ENCODE measurements at places on chromosomes 1 and 21.

DNA sequence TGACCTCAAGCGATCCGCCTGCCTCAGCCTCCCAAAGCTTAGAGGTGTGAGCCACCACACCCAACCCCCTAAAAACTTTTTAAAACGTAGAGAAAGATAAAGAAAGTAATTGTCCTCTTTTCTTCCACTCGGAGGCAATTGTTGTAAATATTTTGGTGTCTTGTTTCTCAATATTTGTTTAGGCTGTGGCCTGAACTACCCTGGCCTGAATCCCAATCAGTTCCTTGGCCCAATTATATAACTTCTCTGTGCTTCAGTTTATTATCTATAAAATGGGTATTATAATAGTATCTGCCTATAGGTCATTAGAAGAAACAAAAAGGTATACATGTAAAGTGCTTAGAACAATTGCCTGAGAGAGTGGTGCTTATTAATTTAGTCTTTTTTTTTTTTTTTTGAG, 1.8 kb upstream of the ATP5PO start:
- no peak for DNase-seq

DNA sequence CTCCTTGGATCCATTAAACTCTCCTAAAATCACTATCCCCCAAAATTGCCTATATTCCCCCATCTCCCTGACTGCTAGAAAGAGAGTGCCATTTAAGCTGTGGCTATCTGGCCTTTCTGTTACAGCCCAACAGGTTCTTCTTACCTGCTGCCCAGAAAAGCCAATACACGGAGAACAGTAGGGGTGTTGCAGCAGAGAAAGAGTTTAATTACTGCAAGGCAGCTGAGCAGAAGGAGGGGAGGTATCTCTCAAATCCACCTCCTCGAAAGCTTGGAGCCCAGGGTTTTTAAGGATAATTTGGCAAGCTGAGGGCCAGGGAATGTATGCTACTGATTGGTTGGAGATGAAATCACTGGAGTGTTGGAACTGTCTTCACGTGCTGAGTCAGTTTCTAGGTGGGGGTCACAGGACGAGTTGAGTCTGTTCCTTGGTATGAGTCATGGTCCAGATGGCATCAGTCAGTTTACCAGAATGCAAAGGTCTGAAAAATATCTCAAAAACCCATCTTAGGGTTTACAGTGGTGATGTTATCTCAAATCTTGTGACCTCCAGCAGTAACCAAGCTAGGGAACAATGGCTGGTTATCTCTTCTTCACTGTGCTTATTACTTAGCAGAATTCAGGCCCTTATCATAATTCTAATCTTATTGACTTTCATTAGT, 89.8 kb downstream of the SMYD3 start:
- DNase-seq = no peak

DNA sequence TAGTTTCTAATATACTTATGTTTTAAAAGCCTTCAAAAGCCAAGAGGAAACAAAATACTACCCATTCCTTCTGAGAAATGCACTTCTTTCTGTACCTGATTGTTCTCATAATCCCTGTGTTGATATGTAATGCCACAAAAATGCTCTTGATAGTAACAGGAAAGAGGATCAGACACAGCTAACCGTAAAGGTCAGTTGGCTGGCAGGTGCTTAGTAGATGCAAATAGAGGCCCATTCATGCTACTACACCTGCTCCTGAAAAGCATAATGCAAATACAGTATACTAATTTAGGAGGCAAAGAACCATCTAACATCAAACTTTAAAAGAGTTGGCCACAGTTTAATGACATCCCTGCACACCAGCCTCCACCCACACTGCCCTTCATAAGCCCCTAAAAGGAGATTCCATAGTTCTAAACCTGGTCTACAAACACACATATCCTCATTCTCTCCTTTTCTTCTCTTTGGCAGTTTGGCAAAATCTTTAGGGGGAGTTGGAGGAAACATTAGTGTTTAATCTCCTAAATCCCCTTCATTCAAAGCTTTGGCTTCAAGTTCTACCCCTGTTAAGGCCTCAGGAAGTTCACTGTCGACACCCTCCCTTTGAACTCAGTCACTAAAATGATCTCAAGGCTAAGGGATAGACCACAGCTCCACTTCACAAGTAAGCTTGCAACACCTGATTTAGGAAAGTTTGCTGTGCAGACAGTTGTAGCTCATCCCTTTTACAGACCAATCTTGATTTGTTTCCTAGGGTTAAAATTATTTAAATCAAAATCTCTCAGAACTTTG, 2.9 kb upstream of the CD46 start:
- peak; percentile 38 for DNase-seq

DNA sequence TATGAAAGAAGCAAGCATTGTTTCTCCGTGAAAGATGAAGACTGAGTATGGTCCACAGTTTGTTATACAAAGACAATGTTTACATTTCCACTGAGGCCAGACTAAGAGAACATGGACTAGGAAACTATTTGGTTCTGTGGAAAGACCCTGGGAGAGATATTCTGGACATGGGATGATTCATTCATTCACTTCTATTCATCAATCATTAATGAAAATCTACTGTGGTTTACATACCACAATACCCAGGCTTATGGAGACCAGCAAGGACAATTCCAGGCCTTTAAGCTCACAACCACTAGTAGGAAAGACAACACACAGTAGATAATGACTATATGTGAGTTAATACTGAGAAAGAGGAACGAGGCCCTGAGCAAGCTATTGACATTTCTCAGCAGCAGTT, 125.4 kb downstream of the TBX15 start:
- no peak for DNase-seq

DNA sequence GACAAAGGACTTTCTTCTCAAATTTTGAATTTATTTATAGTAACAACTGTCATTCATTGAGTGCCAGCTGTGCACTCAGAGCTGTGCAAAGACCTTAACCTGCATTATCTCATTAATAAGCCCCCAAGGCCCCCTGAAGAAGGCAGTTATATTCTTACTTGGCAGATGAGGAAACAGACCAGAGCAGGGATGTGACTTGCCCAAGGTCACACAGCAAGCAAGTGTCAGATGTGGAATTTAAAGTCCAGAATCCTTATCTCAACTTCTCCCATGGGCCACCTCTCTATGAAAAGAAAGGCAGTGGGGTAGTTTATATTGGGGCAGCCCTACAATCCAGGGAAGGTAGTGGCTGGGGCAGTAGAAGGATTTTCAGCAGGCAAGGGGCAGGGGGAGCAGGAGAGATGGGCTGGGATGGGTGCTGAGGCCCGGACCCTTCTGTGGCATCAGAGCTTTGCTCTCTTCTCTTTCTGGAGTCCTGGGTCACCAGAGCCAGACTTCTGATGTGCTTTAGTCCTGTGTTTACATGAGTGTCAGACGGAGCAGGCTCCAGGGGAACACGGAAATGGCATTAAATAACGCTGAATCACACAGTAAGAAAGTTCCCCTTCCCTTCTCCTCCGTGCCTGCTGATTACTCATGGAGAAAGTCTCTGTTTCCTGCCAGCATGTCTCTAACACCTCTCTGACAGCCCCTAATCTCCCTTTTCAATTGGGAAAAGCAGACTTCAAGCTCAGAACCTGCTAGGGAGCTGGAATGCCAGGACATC, 39.5 kb downstream of the EPHB2 start:
- no peak for DNase-seq

DNA sequence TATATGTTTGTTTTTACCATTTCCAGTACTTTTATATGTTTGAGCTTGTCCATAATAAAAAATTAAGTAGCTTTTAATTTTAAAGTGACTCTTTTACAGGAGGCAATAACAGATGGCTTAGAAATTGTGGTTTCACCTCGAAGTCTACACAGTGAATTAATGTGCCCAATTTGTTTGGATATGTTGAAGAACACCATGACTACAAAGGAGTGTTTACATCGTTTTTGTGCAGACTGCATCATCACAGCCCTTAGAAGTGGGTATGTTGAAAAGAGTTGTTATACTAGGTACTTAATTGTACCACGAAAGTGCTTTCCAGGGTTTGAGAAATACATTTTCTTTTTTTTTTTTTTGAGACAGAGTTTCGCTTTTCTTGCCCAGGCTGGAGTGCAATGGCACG, 46.1 kb downstream of the RNF2 start:
- no peak for DNase-seq

DNA sequence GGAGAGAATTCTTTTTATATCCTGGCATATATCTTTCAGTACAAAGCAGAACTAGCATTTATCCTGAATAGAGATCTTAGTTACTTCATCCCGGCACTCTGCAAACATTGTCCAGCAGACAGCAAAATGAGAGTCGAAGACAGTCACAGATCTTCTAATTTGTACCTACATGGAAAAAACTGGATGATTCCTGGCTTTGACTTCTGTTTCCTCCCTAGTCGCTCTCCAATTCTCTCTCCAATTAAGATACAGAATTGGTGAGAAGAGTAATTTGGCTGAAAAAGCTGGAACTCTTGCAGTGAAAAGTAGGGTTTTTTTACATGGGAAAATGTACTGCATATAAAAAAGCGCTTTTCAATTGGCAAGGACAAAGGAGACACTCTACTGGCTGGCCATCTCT, 151.1 kb upstream of the C8B start:
- DNase-seq = no peak

GRCh38 chr1:19124273-19124672, 85.8 kb downstream of the UBR4 start:
- peak; percentile 23 for DNase-seq

DNA sequence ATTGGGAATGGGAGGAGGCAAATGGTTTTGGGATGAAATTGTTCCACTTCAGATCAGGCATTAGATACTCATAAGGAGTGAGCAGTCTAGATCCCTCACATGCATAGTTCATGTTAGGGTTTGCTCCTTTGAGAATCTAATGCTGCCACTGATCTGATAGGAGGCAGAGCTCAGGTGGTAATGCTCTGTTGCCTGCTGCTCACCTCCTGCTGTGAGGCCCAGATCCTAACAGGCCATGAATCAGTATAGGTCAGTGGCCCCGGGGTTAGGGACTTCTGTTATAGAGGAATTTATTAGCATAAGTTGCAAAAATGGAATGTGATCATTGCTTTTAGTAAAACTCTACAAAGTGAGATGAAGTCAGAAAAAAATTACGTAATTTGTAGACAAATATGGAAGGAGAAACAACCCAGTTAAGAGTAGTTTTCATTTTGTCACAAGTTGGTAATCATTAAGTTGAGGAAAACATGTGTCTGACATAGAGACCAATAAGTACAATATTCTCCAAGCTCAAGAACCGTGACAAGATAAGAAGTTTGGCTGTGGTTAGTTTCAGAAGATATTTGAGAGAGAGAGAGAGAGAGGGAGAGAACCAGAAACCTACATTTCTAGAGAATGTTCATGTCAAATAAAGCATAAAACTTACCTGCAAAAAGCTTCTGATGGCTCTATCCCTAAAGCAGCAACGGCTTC, 689.7 kb upstream of the PRMT6 start:
- no peak for DNase-seq

GRCh38 chr1:225915538-225915991, 8.5 kb downstream of the PYCR2 start:
- no peak for DNase-seq

- DNase-seq = no peak
Measured at GRCh38 chr1:26775666-26776065, 12.1 kb upstream of the PIGV start.

DNA sequence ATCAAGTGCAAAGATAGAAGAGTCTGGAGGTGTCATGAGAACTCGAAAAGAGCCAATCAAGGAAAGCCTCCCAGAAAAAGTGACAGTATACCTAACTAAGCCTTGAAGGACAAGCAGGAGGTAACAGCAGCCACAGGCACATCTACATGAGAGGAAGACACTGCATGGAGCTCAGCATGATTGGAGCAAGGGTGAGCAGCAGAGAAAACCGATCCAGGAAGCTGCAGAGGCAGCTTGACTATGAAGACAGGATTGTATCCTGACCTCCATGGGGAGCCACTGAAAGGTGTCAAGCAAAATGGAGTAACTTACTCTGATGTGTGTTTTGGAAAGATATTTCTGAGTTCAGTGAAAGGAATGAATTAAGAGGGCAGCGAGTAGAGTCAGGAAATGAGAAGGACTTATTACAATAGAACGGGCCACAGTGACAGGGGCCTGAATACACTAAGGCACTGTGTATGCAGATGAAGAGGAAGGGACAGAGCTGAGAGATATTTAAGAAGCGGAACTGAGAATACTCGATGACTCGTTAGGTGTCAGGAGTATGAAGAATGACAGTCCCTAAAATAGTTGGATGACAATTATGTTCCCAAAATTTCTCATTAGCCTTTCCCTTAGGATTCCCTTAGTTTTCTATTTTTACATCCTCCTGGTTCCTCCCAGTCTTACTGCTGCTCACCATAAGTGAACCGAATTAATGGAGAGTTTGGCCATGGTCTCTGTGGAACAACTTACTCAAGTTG, 139.3 kb upstream of the NFIA start:
- no peak for DNase-seq

- no peak for DNase-seq
Measured at GRCh38 chr1:19922015-19922688, 1.3 kb downstream of the PLA2G2E start.

- DNase-seq = no peak
Measured at GRCh38 chr1:114758256-114758832, 560 bp upstream of the CSDE1 start.

DNA sequence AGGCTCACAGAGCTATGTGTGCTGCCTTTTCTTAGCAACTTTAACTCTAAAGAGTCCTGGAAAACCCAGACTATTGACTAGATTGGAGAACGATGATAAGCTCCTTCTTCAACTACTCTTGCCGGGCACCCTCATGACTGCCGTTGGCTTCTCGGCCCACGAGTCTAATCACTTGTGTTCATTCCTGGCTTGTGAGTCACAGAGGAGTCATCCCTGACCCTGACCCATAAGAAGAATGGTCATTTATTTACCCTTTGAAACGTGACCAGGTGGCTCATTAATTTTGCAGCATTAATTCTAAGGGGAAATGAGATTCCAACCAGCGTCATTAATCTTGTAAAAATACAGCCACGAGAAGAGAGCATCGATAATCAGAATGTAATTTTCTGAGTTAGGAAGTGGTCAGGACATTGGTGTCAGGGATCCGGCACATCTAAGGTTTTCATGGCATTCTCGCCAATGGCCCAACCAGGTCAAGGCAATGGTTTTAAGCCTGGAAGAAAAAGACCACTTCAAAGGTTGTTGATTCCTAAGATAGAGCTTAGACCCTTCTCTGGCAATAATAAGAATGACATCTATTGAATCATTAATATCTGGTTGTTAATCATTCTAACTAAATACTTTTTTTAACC, 183.6 kb upstream of the RUNX1 start:
- no peak for DNase-seq

- DNase-seq = no peak
Measured at GRCh38 chr1:202709276-202710041, 795 bp downstream of the SYT2 start.

DNA sequence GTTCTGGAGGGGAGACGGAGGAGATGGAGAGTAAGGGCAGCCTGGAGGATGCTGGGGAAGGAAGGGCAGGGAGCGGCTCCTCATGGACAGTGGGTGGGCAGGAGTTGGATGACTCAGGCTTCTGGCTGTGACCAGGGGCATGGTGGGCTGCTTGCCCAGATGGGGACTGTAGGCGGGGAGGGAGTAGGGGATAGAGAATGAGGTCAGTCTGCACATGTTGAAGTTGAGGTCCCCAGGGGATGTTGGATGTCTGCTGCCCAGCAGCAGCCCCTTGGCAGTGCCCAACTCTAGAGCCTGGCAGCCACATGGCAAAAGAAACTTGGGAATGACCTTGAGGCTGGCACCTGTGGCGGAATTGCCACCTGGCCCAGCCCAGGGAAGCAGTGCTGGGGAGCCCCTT, 6.4 kb downstream of the SELENON start:
- DNase-seq = no peak

- no peak for DNase-seq
Measured at GRCh38 chr1:243407284-243408018, 151.6 kb downstream of the SDCCAG8 start.

Data from CD4-positive, alpha-beta T cell treated with Interleukin-17A for 1 hour (primary cell).